ENCODE measurements at places on chromosomes 16 and 17.

GRCh38 chr17:56389356-56389755 is 204.1 kb upstream of the NOG start:
- DNase-seq: no peak

- peak; percentile 76 for DNase-seq
Measured at GRCh38 chr16:53131363-53132071, 76.7 kb downstream of the CHD9 start.

GRCh38 chr16:67719778-67720144 is 645 bp upstream of the GFOD2 start:
- DNase-seq: no peak

DNA sequence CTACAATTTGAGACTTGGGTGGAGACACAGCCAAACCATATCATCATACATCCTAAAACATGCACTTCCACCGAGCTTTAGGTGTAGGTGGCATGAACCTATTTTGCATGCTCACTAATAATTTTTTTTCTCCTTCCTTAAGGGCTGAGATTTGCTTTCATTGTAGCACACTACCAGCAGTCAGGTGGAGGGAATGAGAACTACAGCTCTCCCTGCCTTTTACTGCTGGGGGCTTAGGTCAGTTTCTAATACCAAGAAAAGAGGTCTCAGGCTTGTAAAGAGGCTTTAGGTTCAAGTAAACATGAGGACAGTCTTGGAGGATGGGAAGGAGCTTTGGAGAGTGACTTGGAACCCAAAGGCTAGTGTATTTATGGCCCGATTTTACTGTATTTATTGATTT is 22.0 kb downstream of the CFAP20 start:
- DNase-seq: no peak

- DNase-seq: no peak
Measured at GRCh38 chr17:48333034-48333530, 96.9 kb downstream of the SKAP1 start.

- DNase-seq: no peak
Measured at GRCh38 chr16:88805340-88805715, 1.7 kb downstream of the CDT1 start.

GRCh38 chr16:78415013-78415412 is 315.6 kb downstream of the WWOX start:
- no peak for DNase-seq

GRCh38 chr17:72145962-72146361 is 25.1 kb downstream of the SOX9 start:
- DNase-seq: no peak

DNA sequence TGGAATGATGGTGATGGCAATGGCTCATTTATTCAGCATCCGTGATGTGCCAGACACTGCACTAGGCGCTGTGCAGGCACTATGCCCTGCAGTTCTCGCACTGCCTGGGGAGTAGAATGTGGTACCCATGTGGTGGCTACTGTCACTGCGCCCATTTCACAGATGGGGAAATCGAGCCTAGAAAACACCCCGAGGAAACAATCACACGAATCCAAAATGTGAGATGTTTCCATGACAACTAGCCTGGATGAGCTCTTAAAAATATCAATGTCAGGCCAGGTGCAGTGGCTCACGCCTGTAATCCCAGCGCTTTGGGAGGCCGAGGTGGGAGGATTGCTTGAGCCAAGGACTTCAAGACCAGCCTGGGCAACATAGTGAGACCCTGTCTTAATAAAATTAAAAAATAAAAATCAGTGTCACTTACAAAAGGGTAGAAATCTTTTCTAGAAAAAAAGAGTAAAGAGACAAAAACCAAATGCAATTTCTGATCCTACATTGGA is 57.9 kb upstream of the TNRC6A start:
- no peak for DNase-seq

- no peak for DNase-seq
Measured at GRCh38 chr17:20085283-20085845, 76.2 kb downstream of the SPECC1 start.

DNA sequence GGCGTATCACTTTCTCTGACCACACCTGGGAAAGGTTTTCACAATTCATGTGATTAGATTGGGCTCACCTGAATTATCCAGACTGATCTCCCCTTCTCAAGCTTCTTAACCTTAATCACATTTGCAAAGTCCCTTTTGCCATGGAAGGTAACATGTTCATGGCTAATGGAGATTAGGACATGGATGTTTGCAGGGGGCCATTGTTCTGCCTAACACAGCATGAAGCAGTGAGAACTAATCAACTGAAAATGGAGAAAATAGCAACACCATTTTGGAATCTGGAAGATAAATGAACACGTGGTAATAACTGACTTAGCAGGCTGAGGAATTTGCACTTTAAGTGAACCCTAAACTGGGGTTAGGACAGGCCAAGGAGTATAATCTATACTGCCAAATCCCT is 25.0 kb upstream of the SBK1 start:
- no peak for DNase-seq
